ENCODE measurements at places on chromosomes 12 and 14.

DNA sequence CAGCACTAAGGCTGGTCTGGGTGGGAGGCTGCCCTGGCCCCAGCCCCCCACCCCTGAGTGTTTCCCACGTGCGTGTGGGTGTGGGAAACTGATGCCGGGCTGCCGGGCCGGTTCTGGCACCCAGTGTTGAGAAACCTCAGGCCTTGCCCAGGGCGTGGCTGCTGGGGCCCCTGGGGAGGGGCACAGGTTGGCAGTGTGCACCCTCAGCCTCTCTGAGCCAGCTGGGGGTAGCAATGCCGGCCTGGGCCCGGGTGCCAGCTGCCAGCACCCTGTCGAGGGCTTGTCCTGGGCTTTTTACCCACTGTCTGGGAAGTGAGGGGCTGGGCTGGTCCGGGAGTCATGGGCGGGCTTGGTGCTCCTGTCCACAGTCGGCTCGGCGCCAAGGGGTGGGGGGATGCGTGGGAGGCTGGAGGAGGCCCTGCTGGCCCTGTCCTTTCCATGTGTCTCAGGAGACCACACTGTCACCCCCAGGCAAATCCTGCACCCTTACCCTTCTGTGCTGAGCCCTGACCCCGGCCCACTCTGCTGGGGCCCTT, 15.7 kb downstream of the ASPG start:
- DNase-seq = no peak

GRCh38 chr12:86729739-86730138, 473.5 kb upstream of the MGAT4C start:
- no peak for DNase-seq

GRCh38 chr12:111406474-111407376, 1.0 kb downstream of the SH2B3 start:
- DNase-seq = no peak

DNA sequence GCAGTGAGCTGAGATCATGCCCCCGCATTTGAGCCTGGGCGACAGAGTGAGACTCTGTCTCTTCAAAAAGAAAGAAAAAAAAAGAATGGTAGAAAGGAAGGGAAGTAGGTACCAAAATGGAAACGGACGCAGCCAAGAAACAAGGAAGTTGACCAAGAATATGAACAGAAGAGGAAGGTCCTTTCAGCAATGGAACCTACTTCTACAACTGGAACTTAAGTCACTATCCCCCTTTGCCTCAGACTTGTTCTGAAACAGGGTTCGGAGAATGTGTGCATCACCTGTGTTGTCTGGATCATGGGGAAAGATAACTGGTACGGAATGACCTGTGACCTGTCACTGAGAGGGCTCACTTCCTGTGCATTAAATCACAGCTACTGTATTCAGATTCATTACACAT, 43.9 kb upstream of the RNASE1 start:
- DNase-seq = no peak

GRCh38 chr14:80100681-80101080, 110.6 kb downstream of the DIO2 start:
- DNase-seq = no peak
